ENCODE measurements at places on chromosomes 5 and 9.

- DNase-seq: no peak
These were observed 9.3 kb upstream of the NR3C1 start for GRCh38 chr5:143412661-143413342.

DNA sequence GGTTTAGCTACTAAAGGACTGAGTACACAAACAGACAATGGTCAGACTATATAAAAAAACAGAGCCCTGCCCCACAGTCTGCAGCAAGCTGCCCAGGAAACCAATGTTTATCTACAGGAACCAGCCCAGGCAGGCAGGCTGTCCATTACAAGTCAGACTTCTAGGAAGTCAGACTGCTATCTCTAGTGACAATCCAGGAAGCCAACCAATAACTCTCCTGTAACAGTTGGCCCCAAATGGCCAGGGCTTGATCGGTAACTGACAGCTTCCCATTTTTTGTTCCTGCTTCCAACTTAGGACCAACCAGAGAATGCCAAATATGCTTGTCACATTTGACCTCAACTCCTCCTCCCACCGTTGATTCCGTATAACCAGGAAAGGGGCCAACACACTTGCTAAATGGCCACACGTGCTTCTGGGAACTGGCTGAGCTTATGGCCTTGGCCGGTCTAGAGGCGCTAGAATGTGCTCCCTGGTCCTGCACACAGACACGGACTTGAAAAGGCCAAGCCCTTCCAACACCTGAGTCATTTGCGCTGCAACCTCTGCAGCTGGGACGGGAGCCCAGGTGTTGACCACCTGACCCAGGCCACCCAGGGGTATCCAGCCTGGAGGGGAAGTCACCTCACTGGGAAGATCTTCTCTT, 79.6 kb upstream of the CDK20 start:
- DNase-seq: no peak

DNA sequence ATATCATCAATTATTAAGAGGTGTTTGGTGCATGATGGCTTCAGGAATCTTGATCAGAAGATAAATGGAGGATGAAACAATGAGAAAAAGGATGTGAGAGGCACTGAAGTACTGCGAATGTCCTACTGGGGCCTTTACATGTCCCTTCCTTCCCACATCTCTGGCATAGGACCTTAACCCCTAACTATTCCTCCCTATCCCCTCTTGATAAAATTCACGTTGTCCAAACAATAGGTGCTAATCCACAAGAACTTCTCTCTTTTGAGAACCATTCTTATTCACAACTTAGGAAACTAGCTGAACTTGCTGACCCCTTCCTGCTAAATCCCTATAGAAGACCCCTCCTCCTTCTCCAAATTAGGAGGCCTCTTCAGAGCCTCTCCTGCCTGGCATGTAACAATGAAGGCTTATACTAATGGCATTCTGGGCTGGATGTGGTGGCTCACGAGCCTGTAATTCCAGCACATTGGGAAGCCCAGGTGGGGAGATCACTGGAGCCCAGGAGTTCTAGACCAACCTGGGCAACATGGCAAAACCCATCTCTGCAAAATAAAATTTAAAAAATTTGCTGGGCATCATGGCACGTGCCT, 276.5 kb upstream of the SMARCA2 start:
- DNase-seq: no peak

DNA sequence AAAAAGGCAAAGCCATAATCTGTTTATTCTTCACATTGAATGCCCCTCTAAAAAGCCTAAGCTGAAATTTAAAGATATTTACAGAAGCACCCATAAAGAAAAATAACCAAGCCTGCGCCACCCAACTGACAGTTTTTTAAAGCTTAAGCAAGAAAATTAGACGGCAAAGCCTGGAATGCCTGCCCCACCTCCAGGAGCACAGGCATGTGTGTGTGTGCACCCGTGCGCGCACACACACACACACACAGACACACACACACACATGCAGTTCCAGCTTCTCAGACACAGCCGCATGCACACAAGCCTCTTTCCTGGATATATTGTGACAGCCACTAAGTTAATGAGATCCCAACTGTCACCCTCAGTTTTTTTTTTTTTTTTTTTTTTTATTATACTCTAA, 88.2 kb downstream of the FRMD3 start:
- no peak for DNase-seq

- no peak for DNase-seq
These were observed 133.6 kb downstream of the NFIB start for GRCh38 chr9:14180093-14180959.

- DNase-seq: no peak
These were observed 107.3 kb downstream of the ZDHHC21 start for GRCh38 chr9:14585730-14586473.

DNA sequence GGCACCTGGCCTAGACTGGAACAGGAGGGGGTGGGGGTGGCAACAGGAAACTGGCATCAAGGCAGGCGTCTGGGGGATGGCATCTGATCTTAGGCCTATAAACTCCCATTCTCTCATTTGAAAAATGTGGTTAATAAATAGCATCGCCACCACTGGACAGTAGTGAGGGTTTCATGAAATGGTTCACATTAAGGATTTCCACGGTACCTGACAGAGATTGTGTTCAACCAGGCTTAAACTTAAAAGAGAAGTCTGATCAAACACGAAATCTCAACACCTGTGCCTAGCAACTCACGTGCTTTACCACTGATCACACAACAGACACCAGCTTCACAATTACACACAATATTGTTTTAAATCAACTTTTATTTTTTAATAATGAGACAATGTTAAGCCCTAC, 3.0 kb downstream of the DENND1A start:
- no peak for DNase-seq

DNA sequence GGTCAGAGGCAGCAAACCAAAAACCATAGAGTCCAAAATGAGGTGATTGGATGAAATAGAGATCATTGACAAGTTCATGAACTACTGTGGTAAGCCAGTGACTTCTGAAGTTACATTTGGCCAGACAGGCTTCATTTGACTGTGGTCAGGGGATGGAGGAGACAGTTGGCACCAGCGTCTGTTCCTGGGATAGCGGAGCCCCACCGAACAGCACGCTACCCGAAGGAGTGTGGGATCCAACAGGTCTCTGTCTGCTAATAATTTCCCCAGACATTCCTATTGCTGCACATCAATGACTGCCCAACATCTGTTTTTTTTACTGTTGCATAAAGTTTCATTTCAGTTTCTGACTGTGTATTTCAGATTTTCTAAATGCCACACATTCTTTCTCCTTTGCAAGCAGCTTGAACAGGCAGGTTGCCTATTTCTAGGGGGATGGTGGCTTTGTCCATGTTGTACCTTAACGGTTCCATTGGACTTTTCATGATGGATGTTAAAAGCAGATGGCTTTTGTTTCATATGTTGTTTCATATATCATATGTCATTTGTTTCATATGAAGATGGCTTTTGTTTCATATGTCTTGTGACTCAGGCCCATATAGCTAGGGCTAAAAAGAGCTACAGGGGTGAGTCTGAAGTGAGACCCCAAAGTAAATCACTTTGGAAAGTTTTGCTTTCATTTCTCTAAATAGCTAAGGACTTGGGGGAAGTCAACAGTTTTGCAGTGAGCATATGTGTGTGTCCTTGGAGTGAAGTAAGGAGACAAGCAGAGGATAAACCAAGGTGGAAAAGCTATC, 180.8 kb downstream of the GOLPH3 start:
- DNase-seq: peak; percentile 28

DNA sequence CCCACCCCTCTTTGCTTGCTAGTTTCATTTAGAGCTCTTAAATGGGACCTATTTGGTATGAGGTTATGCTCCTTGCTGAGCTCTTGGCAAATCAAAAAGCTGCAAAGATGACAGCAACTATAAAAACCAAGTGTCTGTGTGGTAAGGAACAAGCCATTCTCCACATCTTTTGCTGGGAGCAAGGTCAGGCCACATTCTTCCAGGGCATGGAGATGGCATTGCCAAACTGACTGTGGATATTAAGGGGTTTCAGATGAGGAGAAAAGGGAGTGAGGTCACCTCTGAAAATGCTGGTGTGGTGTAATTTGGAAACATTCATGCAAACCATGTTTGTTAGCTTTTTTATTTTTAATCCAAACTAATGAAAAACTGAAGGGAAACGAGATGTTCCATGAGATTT, 218.8 kb upstream of the IL12B start:
- DNase-seq: no peak

GRCh38 chr9:15349892-15350761, 43.1 kb upstream of the TTC39B start:
- peak; percentile 18 for DNase-seq
